ENCODE measurements at places on chromosomes 16 and 17. TPM values are rescaled to one million over a fixed set of nuclear protein-coding genes. Genes with fewer than 3 reads are reported as not detected.

DNA sequence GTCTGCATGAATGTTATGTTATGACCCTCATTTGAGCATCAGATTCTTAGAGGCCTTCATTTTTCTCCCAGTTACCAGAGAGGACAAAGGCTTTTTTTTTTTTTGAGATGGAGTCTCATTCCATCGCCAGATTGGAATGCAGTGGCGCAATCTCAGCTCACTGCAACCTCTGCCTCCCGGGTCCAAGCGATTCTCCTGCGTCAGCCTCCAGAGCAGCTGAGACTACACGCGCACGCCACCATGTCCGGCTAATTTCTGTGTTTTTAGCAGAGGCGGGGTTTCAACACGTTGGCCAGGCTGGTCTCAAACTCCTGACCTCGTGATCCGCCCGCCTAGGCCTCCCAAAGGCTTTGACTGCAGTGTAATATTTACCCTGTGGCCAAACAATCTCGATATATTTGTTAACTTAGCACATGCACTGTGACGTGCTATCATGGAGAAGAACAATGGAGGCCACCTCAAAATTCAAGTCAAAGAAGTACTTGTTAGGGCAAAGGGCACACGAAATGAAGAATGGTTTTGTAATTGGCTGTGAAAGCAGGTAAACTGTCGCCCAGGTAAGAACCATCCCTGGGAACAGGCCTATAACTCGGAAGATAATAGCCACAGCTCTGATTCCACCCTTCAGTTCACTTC is 303.4 kb downstream of the SLC39A11 start:
- no peak overlapping the region for H3K4me3 ChIP-seq
- H3K4me1 ChIP-seq: no peaks in the 10 kb centered on the region
- no peaks in the 10 kb centered on the region for H3K27me3 ChIP-seq

- H3K27ac ChIP-seq: peak overlapping the region; percentile 7
- H3K4me3 ChIP-seq: no peak overlapping the region
- peak; percentile 69 for DNase-seq
- H3K27me3 ChIP-seq: no peaks in the 10 kb centered on the region
These were observed 47.1 kb downstream of the VAC14 start for GRCh38 chr16:70753694-70754325.

DNA sequence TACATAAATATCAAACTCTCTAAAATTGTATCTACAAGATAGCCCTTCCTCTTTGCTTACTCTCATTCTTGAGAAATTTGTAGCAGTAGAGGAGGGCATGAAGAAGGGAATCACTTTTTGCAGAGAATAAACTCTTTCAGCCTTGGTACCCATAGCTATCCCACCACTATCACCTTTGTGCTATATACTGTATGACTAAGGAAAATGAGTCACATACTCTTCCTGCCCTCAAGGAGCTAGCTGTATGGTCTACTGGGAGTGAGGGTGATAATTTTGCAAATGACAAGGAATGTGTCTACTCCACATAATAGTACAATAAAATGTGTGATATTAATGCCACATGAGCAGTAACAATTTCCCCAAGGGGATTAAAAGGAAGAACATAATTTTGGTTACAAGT is 184.6 kb upstream of the WSB1 start:
- H3K36me3 ChIP-seq: no peaks in the 10 kb centered on the region
- H3K27ac ChIP-seq: no peak overlapping the region
- no peak for DNase-seq
- H3K4me3 ChIP-seq: no peak overlapping the region
- H3K27me3 ChIP-seq: no peaks in the 10 kb centered on the region

GRCh38 chr16:87570938-87571867 is 31.1 kb upstream of the JPH3 start:
- H3K27ac ChIP-seq: no peak overlapping the region
- no peaks in the 10 kb centered on the region for H3K27me3 ChIP-seq
- no peaks in the 10 kb centered on the region for H3K4me1 ChIP-seq
- peak; percentile 62 for DNase-seq

TBC1D3D gene
- total RNA-seq: 0.28 TPM

DNA sequence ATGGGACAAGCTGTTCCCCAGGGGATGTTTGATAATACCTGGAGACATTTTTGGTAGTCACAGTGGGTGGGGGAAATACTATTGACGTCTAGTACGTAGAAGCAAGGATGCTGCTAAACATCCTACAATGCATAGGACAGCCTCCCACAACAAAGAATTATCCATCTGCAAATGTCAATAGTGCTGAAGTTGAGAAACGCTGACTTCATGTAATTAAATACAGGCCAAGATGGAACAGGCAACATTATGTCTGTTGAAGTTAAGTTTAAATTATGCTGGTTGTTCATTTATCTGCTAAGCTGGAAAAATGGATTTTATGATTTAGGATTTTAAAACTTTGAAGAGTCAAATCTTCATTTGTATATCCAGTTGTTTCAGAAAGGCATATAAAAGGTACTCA is 341.2 kb upstream of the DYNLRB2 start:
- no peaks in the 10 kb centered on the region for H3K27me3 ChIP-seq
- H3K4me3 ChIP-seq: no peak overlapping the region
- H3K4me1 ChIP-seq: no peaks in the 10 kb centered on the region
- no peak overlapping the region for H3K27ac ChIP-seq

GRCh38 chr16:68247932-68248331 is 2.8 kb downstream of the PLA2G15 start:
- H3K27ac ChIP-seq: peak overlapping the region; percentile 56
- H3K4me3 ChIP-seq: peak overlapping the region; percentile 99
- no peaks in the 10 kb centered on the region for H3K27me3 ChIP-seq
- peaks cover 34% of the 10 kb centered on the region for H3K4me1 ChIP-seq
- no peak for DNase-seq

DNA sequence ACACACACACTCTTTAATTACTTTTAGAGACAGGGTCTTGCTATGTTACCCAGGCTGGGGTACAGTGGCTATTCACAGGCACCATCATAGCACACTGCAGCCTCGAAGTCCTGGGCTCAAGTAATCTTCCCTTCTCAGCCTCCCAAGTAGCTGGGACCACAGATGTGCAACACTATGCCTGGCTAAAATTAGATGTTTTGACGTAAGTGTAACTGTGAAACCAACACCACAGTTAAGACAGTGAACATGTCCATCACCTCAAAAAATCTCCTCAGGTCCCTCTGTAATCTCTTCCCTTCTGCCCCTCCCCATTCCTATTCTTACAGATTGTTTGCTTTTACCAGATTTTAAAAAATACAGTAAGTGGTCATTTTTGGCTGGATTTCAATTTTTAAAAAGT is 66.7 kb downstream of the RPGRIP1L start:
- H3K4me3 ChIP-seq: no peak overlapping the region
- H3K36me3 ChIP-seq: no peaks in the 10 kb centered on the region
- no peaks in the 10 kb centered on the region for H3K4me1 ChIP-seq
- no peaks in the 10 kb centered on the region for H3K27me3 ChIP-seq
- DNase-seq: no peak

DNA sequence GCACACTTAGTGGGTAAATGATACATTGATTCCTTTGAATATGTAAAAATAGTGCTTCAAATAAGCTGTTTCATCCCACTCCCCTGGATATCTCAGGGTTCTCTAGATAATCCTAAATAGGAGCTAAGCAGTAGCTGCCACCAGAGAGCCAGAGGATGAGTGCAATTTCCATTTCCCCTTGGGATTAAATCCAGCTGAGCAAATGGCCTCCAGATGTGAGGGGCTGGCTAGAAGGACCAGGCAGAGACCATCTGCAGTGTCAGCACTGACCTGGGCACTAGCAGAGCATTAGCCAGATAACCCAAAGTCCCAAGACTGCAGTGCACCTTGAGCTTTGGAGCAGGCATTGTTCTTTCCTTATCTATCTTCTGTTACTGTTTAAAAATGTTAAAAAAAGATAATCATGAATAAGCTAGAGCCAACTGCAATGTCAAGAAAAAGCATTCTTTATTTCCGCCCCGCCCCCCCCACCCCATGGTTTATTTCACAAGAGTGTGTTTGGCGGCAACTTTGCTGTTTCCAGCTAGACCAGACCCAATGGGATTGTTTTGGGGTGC is 19.5 kb downstream of the GPR179 start:
- no peak for DNase-seq
- peaks cover 8% of the 10 kb centered on the region for H3K36me3 ChIP-seq
- H3K27ac ChIP-seq: no peak overlapping the region
- H3K27me3 ChIP-seq: no peaks in the 10 kb centered on the region

DNA sequence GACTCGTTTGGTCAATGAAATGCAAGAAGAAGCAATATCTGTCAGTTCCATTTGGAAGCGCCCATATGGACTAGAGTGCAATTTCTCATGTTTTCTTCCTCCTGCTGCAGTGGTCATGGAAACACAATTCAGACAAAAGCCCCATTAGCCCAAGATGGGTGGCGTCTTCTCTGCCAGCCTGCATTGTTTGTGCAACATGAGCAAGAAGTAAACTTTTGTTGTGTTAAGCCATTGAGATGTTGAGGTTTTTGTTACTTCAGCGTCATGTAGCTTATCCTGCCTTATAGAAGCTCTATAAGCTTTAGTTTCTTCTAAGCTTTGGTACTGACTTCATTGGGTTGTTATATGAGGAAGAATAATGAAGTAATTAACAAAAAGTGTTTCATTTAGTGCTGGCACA is 137.4 kb downstream of the NPIPB5 start:
- no peaks in the 10 kb centered on the region for H3K36me3 ChIP-seq
- H3K4me1 ChIP-seq: no peaks in the 10 kb centered on the region
- no peak overlapping the region for H3K4me3 ChIP-seq
- H3K27me3 ChIP-seq: no peaks in the 10 kb centered on the region
- no peak overlapping the region for H3K27ac ChIP-seq

- H3K36me3 ChIP-seq: peaks cover 15% of the 10 kb centered on the region
- no peaks in the 10 kb centered on the region for H3K4me1 ChIP-seq
- H3K4me3 ChIP-seq: no peak overlapping the region
- H3K27me3 ChIP-seq: no peaks in the 10 kb centered on the region
- no peak for DNase-seq
These were observed 113.6 kb downstream of the SMG6 start for GRCh38 chr17:2190014-2190413.

DNA sequence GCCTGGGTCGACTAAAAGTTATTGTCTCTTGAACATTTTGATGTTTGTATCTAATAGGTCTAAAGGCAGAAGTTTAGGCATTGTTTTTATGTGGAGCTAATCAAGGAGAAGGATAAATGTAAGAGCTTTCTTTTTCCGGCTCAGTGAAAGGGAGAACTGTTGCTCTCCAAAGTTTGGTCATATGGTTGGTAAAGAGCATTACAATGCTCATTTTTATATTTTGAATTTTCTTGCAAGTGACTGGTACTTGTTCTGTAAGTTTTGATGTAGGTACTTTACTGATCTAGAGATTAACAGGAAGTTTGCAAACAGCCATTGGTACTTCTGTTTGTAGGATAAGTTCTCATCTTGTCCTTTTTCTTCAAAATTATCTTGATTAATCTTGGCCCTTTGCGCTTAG is 30.9 kb upstream of the BCAS3 start:
- peaks cover 2% of the 10 kb centered on the region for H3K36me3 ChIP-seq
- H3K4me1 ChIP-seq: no peaks in the 10 kb centered on the region
- DNase-seq: no peak
- no peak overlapping the region for H3K27ac ChIP-seq
- H3K4me3 ChIP-seq: no peak overlapping the region

PFN1 gene
- 496 TPM for total RNA-seq

ORC6 gene
- 0.94 TPM for total RNA-seq

GRCh38 chr17:36566081-36566480 is 21.4 kb downstream of the GGNBP2 start:
- H3K4me3 ChIP-seq: no peak overlapping the region
- H3K27me3 ChIP-seq: no peaks in the 10 kb centered on the region
- peaks cover 3% of the 10 kb centered on the region for H3K4me1 ChIP-seq
- peaks cover 9% of the 10 kb centered on the region for H3K36me3 ChIP-seq
- DNase-seq: no peak

DNA sequence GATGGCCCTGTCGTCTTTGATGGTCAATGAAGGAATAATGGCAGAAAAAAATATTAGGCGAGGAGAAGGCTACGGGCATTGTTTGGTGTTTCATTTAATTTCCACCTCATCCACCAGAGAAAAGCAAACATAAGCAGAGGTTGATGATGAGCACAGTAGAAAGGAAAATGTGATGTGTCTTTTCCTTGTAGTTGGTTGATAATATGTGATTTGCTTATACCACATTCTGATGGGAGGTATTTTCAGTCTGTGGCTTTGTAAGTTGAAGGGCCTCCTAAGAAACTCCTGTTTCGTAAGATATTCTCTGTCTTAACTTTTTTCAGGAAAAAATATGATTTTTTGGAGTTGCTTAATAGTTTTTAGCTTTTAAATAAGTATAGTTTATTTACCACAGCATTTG is 215.7 kb downstream of the PRKCA start:
- no peaks in the 10 kb centered on the region for H3K4me1 ChIP-seq
- H3K36me3 ChIP-seq: no peaks in the 10 kb centered on the region
- H3K27ac ChIP-seq: no peak overlapping the region
- no peaks in the 10 kb centered on the region for H3K27me3 ChIP-seq
- no peak overlapping the region for H3K4me3 ChIP-seq

- no peaks in the 10 kb centered on the region for H3K27me3 ChIP-seq
- peaks cover under 1% of the 10 kb centered on the region for H3K36me3 ChIP-seq
- H3K4me1 ChIP-seq: no peaks in the 10 kb centered on the region
- peak overlapping the region; percentile 70 for H3K27ac ChIP-seq
- peak overlapping the region; percentile 32 for H3K4me3 ChIP-seq
These were observed 2.4 kb upstream of the TMEM204 start for GRCh38 chr16:1530883-1531637.

ADGRG3 gene
- 1.8 TPM for total RNA-seq

DNA sequence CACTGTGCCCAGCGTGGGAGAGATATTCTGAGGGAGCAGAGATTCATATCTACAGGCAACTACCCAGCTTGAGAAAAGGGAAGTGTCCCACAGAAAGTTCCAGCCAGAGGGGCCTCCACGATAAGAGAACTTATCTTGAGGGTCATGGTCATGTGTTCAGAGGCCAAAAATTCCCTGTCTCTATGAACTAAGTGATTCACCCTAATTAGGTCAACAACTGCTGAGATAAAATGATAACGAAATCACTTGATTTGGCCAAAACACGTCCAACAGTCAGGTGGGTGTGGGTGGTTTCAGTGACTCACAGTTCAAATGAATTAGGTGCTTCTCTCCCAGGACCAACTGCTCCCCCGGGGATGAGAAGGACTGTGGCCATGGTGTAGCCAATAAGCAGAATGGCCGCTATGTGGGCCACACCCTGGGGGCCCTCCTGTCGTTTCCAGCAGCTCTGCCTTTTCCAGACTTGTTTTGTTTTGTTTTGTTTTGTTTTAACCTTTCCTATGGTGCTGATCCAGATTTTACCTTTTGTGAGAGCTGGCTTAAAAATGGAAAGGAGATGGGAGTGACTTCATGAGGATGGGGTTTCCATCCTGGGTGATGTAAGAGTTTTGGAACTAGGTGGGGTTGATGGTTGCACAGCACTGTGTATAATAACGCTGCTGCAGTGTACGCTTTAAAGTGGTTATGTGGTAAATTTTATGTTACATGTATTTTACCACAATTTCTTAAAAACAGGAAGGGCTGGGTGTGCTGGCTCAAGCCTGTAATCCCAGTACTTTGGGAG is 8.7 kb downstream of the DNAI2 start:
- H3K36me3 ChIP-seq: no peaks in the 10 kb centered on the region
- DNase-seq: no peak
- H3K4me3 ChIP-seq: no peak overlapping the region
- no peaks in the 10 kb centered on the region for H3K4me1 ChIP-seq
- H3K27me3 ChIP-seq: no peaks in the 10 kb centered on the region
